Posterior vena cava (tissue), 2 donors: ENCODE measurements at places on chromosomes 2 and 18. TPM values are rescaled to one million over a fixed set of nuclear protein-coding genes. Genes with fewer than 3 reads are reported as not detected.
A peak's percentile ranks its signal among the peaks of the same experiment; 100 is the strongest.

SFT2D3 gene
- 4.3 TPM for total RNA-seq

AMER3 gene
- total RNA-seq: not detected

TM4SF20 gene
- total RNA-seq: not detected

GPR45 gene
- not detected for total RNA-seq

RBMS1 gene
- 109 TPM for total RNA-seq

HNMT gene
- total RNA-seq: 37.5 TPM

PDE11A gene
- 1.4 TPM for total RNA-seq

FHOD3 gene
- total RNA-seq: 29.8 TPM

BMP10 gene
- total RNA-seq: not detected

RAB11FIP5 gene
- 29.3 TPM for total RNA-seq

CRYGD gene
- not detected for total RNA-seq

VSNL1 gene
- not detected for total RNA-seq

DYSF gene
- 46.8 TPM for total RNA-seq

SKOR2 gene
- not detected for total RNA-seq

CDKL4 gene
- total RNA-seq: 1.2 TPM

- DNase-seq: no peak
Measured at GRCh38 chr2:143629340-143629739, 500.1 kb downstream of the ARHGAP15 start.

- DNase-seq: no peak
Measured at GRCh38 chr2:13091455-13091854, 374.7 kb downstream of the TRIB2 start.

DNA sequence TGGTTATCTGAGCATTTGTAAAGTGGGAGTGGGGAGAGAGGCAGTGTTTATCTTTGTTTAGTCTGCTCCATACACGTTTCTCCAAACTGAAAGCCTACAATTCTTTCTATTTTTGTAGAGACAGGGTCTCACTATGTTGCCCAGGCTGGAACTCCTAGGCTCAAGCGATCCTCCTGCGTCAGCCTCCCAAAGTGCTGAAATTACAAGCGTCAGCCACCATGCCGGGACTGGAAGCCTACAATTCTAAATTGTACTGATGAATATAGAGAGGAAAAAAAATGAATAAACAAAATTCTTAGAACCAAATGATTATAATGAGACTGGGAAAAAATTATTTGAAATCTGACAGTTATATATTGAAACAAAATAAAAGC, 1.4 kb upstream of the ZFAND2B start:
- no peak for DNase-seq

DNA sequence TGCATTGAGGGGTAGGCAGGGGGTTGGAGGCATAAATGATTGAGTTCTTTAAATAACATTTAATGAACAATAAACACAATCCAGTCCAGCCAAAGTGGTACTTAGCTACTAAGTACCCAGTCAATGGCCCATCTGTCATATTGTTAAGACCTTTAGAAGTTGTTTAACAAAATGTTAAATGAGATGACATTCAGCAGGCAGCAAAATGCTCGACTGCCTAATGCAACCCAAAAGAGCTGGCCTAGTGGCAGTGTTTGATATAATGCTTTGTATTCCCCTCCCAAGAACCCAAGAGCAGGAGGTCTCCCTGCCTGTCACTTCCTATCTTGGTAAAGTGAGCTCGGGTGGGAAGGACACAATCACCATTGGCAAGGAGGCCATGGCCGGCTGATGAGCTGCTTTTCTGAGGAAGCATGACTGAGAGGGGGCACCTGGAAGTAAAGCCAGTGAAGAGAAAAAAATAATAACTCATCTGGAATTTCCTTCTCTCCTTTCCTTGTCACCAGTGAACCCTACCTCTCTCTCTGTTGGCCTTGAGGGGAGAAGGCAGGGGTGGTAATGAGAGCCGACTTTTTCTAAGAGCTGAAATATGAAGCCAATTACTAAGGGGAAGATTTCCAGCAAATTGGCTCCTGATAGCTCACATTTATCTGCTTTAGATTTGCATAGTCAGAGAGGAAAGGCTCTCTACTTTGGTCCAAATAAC, 140.6 kb downstream of the C1D start:
- DNase-seq: no peak

DNA sequence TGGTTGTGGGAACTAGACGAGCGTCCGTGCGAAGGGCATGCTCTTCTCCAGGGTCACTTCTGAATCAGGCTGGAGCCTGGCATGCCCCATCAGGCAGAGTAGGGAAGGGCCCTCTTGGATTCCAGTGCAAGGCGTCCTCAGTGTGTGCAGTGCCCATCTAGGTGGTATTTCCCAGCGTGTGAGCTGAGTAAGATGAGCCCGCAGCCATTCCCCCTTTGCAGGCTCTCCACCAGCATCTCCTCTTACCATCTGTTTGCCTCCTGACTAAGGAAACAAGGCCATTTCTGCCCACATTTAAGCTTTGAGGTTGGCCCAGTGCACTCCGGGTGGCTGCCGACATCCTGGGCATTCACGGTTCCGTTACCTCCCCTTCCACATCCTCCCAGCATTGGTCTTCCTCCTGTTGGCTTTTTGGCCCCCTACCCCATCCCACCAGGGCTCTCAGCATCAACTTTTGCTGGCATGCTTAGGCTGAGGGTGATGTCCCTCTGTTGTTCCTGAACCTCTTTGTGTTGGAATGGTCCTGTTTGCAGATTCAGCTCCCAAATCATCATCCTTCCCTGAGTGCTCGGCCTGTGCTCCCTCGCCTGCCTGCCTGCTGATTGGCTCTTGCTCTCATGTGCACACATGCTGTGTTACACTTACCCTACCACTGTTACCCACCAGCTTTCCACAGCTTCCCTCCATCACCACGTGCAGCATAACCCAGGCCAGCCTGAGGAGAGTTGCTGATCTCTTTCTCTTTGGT, 11.8 kb downstream of the CEP68 start:
- no peak for DNase-seq

DNA sequence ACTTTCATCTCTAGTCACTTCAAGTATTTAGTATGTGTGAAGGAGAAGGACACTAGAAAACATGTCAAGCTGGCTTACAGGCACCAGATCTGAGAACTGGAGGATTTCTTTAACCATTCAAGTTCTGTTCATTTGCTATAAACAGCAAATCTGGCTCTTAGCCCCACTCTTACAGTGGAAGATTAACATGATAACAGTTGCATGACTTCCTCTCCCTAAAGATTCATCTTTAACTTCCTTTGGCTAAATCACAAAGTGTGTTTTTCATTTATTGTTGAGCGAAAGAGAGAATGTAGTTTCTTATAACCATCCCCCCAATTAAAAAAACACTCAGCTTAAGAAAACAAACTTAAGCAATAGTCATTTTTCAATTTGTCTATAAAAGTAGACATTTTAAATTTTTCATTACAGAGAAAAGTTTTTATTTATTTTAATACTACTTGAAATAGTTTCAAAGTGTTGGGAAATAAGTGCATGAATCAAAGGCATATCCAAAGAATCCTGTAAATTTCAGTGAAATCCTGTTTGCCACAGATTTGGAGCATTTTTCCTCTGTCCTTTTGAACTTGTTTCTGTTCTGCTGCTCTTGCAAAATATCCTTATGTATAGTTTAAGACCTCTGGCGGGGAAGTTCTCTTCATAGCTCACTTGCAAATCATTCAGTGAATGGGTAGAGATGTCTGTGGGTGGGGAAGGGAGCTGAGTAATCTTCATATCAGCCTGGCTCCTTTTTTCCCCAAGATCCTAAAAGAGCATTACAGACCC, 241.0 kb upstream of the RBBP8 start:
- no peak for DNase-seq

GRCh38 chr18:57730146-57730545, 73.0 kb downstream of the ATP8B1 start:
- no peak for DNase-seq

DNA sequence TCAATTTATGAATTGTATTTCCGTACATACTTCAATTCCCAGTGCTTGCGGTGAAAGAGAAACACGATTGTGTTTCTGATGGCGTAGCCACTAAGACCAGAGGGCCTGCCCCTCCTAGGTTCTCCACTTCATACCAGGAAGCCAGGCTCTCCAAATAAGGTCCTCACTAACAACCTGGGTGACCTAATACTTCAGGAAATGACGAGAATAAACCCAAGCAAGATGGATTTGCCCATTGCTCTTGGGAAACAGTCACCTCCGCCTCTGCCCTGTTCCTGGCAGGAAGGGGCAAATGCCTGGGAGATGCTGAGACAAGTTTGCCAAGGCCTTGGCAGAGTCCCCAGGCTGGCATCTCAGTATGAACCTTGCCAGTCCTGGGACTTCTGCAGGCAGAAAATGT, 41.8 kb downstream of the TTC32 start:
- DNase-seq: no peak

- DNase-seq: no peak
Measured at GRCh38 chr2:160970052-160970965, 189.9 kb upstream of the TANK start.

- DNase-seq: no peak
Measured at GRCh38 chr2:119518401-119519056, 5.8 kb downstream of the SCTR start.

GRCh38 chr2:204434660-204435462, 110.4 kb upstream of the PARD3B start:
- no peak for DNase-seq

DNA sequence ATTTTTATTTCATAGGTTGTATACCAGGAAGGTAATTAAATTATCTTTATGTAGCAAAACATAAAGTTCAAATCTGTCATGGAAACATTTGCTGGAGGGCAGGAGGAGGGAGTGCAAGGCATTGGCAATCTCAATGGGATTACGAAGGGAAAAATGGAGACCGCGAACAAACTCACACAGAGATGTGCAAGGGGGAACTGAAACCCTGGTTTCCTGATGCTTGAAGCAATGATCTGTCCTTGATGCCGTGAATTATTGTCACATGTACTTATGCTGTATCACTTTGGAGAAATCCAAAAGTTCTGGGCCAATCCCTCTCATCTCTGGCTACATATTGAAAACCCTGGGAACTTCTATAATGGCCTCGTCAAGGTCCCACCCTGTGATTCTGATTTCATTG, 65.0 kb upstream of the MFF start:
- no peak for DNase-seq

DNA sequence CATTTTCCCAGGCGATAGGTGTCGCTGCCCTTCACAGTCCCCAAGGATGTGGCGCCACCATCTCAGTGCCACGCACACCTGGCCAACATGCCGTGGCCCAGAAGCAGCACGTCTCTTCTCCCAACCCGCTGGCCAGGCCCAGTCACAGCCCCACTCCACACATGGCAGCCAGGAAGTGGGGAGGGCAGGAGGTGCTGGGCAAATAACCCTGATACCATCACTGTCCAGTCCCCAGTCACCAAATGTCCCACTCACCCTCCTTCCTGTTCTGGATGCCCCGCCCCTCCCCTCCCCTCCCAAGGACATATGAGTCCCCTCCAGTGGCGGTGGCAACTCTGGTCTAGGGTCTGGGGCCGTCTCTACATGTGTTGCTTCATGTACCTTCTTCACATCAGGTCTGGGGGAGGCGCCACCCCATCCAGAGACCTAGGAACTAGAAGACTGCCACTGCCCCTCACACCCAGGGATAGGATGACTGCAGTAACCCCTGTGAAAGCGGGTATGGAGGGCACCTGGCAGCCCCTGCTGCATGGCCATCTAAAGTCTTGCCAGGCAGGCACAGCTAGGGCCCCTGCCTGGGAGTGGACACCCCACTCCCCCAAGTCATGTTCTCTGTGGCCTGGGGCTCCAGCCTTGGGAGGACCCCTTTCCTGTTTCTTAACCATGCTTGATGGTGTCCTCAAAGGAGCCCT, 7.3 kb upstream of the CAPN10 start:
- no peak for DNase-seq

GRCh38 chr2:207720517-207721187, 9.2 kb downstream of the CCNYL1 start:
- no peak for DNase-seq

- DNase-seq: no peak
Measured at GRCh38 chr2:59233448-59233847, 992.3 kb upstream of the FANCL start.

GRCh38 chr18:63025251-63026090, 294.1 kb downstream of the BCL2 start:
- no peak for DNase-seq

DNA sequence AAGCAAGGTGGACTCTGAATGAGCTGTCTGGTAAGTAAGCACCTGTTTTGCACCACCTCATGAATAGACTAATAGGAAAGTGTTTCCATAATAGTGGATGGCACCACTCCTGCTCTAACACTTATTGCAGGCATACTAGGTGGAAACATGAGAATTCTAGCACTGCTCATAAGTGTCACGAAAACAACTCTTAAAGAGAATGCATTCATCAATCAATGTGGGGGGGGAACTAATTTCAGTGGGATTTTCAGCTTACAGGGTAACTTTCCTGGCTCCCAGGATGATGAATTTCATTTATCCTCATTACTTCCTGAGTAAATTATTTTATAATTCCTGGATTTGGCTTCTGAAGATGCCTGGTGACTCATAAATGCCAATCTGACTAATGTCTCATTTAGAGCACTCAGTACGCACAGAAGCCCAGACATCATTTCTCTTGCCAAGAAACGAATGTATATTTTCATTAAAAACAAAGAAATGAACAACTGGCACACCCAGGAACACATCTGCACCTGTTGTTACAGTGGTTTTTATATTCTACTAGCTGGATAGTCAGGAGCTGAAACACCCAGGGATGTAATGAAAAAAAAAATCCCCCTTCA, 129.6 kb downstream of the PID1 start:
- no peak for DNase-seq

DNA sequence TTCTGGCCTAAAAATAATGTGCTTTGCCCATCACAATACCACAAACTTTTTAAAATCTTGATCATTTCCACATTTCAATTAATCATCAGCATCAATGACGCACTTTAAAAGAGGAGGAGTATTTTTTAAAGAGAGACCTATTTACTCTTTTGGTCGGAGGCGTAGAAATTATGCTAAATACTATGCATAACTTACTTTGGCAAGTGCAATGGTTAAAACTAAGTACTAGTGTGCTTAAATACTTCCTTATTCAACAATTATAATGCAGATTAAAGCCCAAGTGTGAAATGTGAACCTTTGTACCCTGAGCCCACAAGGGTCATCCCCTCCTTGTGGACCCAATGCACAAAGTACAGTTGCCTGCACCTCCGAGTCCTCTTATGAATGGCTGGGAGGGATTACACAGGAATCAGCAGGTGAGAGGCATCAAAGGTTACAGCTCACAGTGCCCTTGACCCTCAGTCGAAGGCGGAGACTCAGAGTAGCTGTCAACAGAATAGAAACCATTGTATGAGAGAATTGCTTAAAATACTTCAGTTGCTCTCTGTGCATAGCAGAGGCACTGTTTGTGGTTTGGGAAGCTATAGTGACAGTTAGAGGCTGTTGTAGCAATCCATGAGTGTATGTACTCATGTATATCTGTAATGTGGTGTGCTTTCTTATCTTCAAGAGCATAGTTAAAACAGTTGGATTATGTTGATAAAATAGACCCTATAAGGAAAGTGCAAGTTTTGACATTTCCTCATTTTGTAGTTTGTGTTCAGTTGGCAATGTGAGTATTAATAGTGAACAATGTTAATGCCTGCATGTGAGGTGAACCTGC, 151.7 kb upstream of the ITGA4 start:
- DNase-seq: no peak

GRCh38 chr2:42102024-42102590, 54.3 kb downstream of the PKDCC start:
- DNase-seq: peak; percentile 86

- DNase-seq: no peak
Measured at GRCh38 chr2:162022290-162022945, 51.6 kb downstream of the DPP4 start.

GRCh38 chr18:49365346-49365745, 95.1 kb downstream of the DYM start:
- DNase-seq: no peak

- no peak for DNase-seq
Measured at GRCh38 chr2:198408171-198408570, 603.8 kb downstream of the PLCL1 start.

- DNase-seq: no peak
Measured at GRCh38 chr2:12672711-12673315, 43.9 kb upstream of the TRIB2 start.
